ENCODE measurements at places on chromosomes 11 and 22.

- no peak for DNase-seq
Observed at GRCh38 chr22:17167486-17167885, 8.4 kb upstream of the HDHD5 start.

DNA sequence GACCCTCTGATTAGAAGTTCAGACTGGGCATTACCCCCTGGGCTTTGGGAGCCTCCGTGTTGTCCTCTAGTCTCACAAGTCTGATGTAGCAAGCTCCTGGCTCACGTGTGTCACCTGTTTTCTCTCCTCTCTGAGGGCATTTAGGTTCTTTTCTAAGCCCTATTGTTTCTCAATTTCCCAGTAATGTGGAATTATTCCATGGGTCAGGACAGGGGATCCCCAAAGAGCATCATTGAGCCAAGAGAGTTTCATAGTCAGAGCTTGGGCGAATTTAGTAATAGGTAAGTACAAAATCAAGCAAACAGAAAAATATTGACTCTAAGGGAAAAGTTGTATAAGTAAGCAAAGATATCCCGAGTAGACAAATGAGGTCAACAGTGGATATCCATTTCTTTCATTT, 57.3 kb downstream of the PPP6R2 start:
- no peak for DNase-seq

DNA sequence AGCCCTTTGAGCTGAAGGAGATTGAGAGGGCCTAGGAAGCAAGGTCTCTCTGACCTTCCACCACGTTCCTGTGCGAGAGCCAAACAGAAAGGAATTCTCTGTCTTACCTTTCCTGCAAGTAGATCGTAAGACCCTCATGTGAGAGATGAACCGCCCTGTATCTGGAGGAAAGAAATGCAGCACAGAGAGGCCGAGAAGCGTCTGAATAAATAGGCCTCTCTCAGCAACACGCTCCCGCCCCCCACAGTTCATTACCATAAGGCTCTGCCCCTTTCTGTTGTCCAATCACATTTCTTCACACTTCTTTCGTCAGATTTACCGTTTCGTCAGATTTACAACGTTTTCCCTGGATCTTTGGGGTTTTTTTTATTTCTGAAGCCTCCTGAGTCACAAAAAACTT, 90.3 kb downstream of the BLID start:
- no peak for DNase-seq

DNA sequence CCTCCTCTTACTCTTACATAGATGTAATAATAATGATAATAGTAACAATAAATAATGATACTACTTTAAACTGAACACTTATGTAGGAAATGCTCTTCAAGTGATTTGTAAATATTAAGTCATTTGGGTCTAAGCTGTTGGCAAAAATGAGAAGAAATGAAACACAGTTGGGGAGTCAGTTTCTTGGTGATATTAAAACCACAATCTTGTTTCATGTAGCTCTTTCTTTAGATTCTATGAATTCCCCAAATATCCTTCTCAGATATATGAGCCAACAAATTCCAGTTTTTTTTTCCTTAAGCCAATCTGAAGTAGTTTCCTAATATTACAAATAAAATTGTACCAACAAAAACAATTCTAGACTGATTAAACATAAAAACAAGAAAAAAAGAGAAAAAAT, 1115.6 kb upstream of the CNTN5 start:
- no peak for DNase-seq

DNA sequence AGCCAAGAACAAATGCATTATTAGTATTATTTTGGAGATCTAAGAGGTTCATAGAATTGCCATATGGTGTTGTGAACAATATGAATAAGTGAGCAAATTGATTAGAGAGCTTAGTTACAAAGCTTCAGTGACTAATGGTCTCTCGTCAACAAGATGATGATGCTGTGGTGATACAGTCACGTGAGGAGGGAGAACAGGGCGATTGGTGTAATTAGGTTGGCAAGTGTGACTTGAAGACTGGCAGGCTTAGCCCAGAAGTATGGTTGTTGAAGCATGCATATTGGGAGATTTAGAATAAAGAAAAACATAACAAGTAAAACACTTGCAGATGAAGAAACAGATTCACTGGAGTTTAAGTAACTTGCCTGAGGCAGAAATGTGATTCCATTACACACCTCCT, 100.6 kb upstream of the SORL1-AS1 start:
- no peak for DNase-seq

All from activated T-helper 1 cell treated with Interleukin-2 at 50 U/mL for 16 hours (primary cell).